ENCODE measurements at places on chromosomes 1 and 21.
A peak's percentile ranks its signal among the peaks of the same experiment; 100 is the strongest.

GRCh38 chr1:46043458-46044017, 88.9 kb downstream of the PIK3R3 start:
- DNase-seq, result no peak

DNA sequence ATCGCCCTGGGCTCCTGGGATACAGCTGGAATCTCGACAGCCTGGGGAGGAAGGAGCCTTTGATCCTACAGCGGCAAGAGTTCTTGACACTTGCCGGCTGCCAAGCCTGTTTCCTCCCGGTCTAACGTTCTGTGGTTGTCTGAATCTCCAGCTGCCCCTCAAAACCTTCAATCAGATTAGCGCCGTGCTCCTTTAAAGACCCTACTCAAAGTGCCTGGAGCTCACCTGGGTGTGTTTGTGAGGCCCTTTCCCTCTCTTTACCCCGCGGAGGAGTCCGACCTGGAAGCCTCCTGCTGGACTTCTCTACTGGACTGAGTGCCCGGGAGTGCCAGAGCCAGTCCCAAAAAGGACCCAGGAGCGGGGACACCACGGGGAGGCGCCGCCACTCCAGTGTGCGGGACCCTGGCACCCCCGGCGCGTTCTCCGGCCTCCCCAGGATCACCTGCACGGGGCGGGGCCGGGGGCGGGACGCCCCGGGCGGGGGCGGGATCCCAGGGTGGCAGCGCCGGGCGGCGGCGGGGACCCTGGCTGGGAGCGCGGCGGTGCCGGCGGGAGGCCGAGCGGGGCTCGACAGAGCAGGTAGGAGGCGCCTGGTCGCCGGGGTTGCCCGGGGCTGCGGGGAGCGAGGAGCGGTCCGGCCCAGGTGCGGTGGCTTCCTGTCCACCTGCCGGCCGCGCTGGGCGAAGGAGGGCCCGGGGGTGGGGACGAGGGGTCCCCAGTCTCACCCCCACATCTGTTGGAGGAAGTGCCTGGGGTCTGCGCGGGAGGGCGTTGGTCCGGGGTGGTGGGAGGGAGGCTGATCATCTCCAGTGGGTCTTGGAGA, at the start of gene NCMAP:
NCMAP (plus strand) TSS at position 497 of the 823 bp plus-strand sequence. CDS start 39,344 bp downstream, outside the sequence.
- DNase-seq, result peak; percentile 56

GRCh38 chr1:224106568-224107281, 7.2 kb upstream of the FBXO28 start:
- DNase-seq, result no peak

GRCh38 chr1:38231941-38232340, 185.3 kb upstream of the POU3F1 start:
- no peak for DNase-seq

- no peak for DNase-seq
Observed at GRCh38 chr1:95604771-95605170, 370.8 kb downstream of the RWDD3 start.

DNA sequence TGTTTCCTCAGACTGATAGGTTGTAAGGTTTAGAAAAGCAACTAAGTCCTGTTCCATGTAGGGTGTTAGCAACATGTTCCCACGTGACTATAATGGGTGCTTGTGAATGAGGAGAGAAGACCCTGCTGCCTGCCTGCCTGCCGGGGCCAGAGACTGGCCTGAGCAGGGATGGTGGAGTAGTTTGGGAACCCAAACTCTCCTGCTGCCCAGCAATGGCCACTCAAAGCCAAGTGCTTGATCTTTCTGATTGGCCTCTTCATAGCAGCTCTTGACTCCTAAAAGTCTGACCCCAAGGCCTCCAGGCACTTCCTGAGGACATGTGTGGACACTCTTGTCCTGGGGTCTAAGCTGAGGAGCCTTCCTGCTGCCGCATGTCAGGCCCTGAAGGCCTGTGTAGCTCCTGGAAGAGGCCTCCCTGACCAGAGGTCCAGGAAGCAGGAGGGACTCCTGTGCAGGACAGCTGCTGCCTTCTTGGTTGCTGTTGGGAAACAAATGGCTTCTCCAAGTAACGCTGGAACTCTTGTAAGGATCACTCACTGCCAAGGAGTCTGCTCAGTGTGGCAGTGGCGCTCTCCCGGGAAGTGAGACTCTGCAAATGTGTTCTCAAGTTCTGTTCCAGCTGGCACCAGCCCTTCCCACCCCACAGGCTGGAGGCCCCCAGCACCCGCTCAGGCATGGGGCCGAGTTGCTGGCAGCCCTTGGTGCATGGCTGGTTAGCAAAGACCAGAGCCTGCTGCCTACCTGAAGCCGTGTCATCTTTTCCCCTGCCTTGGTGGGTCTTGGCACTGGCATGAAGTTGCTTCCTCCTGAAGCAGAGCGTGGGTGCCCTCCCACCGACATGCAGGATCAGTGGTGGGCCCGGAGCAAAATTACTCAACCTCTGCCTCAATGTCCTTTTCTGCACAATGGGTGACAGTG, 35.5 kb downstream of the MAN1C1 start:
- DNase-seq, result no peak

GRCh38 chr1:65054481-65054880, 88.1 kb upstream of the JAK1 start:
- no peak for DNase-seq

DNA sequence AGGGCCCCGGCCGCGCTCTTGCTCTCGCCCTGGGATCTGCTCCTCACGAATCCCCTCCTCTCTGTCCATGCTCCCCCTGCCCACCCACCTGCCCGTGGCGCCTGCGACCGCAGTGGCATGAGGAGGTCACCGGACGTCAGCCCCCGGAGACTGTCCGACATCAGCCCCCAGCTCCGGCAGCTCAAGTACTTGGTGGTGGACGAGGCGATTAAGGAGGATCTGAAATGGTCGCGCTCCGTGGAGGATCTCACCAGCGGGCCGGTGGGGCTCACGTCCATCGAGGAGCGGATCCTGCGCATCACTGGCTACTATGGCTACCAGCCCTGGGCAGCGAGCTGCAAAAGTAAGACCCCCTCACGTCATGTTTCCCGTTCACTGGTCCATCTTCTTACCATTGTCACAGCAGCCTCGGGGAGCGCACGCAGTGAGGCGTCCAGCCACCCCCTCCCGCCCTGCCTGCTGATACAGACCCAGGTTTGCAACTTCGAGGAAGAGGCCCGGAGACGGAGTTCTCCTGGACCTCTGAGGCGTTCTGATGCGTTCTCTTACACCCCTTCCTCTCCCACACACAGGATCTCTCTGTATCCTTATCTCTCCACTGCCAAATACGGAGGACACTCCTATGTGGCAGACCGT, 1.1 kb downstream of the SLC35F3 start:
- DNase-seq, result no peak
